Uterine smooth muscle cell (primary cell): ENCODE measurements at places on chromosomes 1 and 21. TPM values are rescaled to one million over a fixed set of nuclear protein-coding genes. Genes with fewer than 3 reads are reported as not detected.

TCHHL1 gene
- not detected in 2 replicates for total RNA-seq

RGS7 gene
- 0.62 and 0.77 TPM in 2 replicates for total RNA-seq

SH2D1B gene
- under 0.01 TPM in 1 of 2 replicates, not detected in the other for total RNA-seq

CCDC185 gene
- not detected in 2 replicates for total RNA-seq

REN gene
- total RNA-seq, result 0.62 and 0.77 TPM in 2 replicates

TCHH gene
- under 0.01 TPM in 1 of 2 replicates, not detected in the other for total RNA-seq
